ENCODE measurements at places on chromosomes 6 and 20. TPM values are rescaled to one million over a fixed set of nuclear protein-coding genes. Genes with fewer than 3 reads are reported as not detected.

Gene PNLDC1
- 1.1 TPM for total RNA-seq

Gene SMLR1
- total RNA-seq, result not detected

Gene ACOT13
- 5.3 TPM for total RNA-seq

DNA sequence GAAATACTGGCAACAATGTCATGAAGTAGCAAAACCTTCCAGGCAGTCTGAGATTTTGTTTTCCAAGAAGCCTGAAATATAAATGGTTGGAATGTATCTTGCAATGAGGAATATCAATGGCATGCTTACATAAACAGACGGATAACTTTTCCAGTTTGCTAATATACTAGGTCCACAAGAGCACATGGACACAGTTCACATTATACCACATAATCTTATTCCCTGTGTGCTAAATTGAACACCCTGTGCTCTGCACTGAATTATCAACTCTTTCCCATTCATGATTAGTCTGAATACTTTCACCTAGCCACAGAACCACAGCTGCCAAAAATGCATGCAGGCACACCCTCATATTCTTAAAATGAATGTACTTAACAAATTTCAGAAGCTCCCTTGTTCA lies 274.3 kb downstream of the COL12A1 start:
- DNase-seq, result no peak

DNA sequence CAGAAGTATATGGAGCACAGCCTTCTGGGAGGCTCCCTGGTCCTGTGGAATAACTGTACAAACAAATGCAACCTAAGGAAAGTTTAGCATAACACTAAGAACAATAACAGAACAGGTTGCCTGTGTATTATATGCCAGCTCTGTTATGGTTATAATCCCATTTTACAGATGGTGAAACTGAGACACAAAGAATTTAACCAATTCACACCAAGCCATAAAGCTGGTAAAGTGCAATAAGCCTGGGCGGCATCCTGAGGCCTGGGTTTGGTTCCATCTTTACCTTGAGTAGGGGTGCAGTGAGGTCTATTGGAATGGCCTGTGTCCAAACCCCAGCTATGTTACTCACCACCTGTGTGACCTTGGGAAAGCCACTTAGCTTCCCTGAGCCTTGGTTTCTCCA lies 14.7 kb upstream of the PACSIN1 start:
- no peak for DNase-seq

DNA sequence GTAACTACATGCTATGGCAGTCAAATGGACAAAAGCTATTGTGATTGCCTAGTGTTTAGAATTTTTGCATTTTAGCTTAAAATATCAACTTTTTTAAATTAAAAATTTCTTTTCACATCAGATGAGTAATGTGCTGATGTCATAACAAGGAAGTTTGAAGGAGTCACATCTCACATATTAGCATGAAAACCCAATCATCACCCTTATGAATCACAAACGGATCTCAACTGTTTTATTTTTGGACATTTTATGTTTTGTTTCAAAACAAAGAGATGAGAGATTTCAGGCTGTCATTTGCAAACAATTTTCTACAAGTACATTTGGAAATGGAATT lies 53.6 kb upstream of the TRERF1 start:
- no peak for DNase-seq

DNA sequence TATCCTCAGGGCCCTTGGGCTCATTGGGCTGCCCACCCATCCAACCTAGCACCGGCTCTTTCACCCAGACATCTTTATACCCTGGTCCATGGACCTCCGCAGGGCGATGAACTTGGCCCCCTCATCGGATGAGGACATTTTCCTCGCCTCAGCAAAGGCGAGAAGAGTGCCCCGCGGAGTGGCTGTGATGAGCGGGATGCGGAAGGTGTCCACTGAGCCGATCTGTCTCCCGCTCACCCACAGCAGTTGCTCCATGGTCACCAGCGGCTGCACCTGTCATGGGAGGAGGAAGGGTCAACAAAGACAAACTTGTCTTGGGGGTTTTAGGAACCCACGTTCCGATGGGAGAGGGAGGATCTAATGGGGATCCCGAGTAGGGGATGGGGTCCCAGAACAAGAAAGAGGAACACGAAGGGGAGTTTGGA lies 690 bp downstream of the NEU1 start:
- no peak for DNase-seq

DNA sequence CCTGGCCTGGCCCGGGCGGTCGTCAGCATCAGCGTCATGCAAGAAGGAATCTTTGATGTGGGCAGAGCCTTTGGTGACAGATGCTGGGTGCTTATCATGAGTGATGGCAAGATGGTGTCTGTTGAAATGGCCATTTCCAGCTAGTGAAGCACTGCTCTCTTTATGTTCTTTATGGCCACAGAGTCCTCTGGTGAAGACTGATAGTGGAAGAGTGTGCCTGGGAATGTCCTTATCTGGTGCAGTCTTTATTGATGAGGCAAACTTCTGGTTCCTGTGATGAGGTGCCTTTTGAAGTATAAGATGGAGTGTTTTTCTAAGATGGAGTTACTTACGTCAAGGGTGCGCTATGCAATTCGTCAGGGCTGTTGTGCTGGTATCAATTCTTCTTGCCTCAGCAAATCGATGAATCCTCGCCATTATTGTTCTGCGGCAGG lies 22.6 kb upstream of the CCR6 start:
- no peak for DNase-seq

- no peak for DNase-seq
Observed at GRCh38 chr6:163309491-163310026, 105.0 kb upstream of the QKI start.

GRCh38 chr6:132479131-132479530 lies 33.8 kb downstream of the STX7 start:
- DNase-seq, result no peak

DNA sequence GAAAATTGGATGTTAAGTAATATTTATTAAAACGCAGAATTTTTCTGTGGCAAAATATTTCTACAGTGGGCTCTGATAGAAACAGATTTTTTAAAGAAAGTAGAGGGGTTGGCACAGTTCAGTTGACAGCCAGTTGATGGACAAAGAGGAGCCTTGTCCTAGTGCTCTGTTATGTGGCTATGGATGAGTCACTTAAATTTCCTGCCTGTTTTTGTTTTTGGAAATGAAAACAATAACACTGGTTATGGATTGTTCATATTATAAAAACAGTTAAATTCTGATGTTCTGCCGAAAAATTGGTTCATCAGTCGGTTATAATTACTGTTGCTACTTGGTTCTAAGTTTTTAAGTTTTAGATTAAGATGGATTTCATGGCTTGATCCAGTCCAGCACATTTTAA lies 42.8 kb downstream of the MYO6 start:
- no peak for DNase-seq

- no peak for DNase-seq
Observed at GRCh38 chr6:128438393-128438792, 82.0 kb downstream of the PTPRK start.

GRCh38 chr6:17281100-17281496 lies at the start of gene RBM24:
TSS of gene RBM24 (plus strand) at chr6:17281361. CDS start at chr6:17281582, 221 bp downstream.
- DNase-seq, result peak; percentile 88

GRCh38 chr20:38221119-38221589 lies 39.4 kb downstream of the KIAA1755 start:
- peak; percentile 80 for DNase-seq

DNA sequence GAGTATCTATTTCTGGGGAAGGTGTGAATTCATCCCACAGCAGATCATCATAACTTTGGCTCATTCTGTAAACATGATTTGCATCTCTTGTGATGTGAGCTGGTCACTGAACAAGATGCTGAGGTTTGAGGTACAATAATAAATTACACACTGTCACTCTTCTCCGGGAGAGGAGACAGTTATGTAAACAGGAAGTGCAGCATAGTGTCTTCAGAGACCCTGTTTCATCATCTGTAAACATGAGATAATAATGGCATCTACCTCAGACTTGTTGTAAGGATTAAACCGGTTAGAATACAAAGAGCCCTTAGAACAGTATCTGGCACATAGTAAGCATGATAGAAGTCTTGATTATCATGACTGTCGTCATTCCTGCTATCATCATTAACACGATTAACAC lies 125.2 kb downstream of the TBC1D7 start:
- no peak for DNase-seq

GRCh38 chr6:24689964-24690363 lies 23.1 kb downstream of the ACOT13 start:
- DNase-seq, result no peak
